ENCODE measurements at places on chromosomes 3 and 15. TPM values are rescaled to one million over a fixed set of nuclear protein-coding genes. Genes with fewer than 3 reads are reported as not detected.

DISP2 gene
- total RNA-seq, result 0.13 TPM

KBTBD12 gene
- not detected for total RNA-seq

ARGFX gene
- total RNA-seq, result not detected

TAGLN3 gene
- total RNA-seq, result not detected

GRM7 gene
- total RNA-seq, result not detected

All from mammary microvascular endothelial cell (primary cell).